Chondrocyte (in vitro differentiated cells): ENCODE measurements at places on chromosomes 2 and 18. TPM values are rescaled to one million over a fixed set of nuclear protein-coding genes. Genes with fewer than 3 reads are reported as not detected.

The ALK gene
- 0.07 to 0.08 TPM in 2 of 3 replicates, not detected in the other for total RNA-seq

DNA sequence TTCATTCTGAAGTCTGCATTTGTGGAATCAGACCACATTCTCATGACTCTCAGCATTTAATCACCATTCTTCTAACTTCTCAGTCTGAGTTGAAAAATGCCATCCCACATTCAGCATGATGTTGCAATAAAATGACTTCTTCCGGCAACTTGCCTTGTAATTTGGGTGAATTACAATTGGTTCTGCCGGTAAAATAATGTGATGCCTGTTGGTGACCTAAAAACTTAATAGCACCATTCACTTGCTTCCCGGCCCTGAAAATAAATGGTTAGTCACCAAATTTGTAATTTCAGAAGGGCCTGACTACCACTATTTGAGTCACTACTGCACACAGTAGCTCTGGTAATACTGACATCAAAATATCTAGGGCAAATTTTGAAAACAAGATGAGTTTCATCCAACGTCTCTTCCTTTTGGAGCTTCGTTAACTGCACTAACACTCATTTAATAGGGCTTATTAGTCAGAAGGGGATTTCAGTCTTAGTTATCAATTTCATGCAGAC is 637.1 kb upstream of the CHAC2 start:
- peaks cover 19% of the 10 kb centered on the region for H3K27me3 ChIP-seq
- no peak overlapping the region for H3K4me3 ChIP-seq
- peaks cover 6% of the 10 kb centered on the region for H3K4me1 ChIP-seq
- peaks cover 1% of the 10 kb centered on the region for H3K36me3 ChIP-seq

GRCh38 chr18:57649556-57650500 is 28.2 kb upstream of the NARS1 start:
- peaks cover 24% of the 10 kb centered on the region for H3K36me3 ChIP-seq
- H3K4me3 ChIP-seq: no peak overlapping the region
- no peak for DNase-seq
- peaks cover 3% of the 10 kb centered on the region for H3K4me1 ChIP-seq
- H3K27ac ChIP-seq: peak overlapping the region; percentile 27
- no peaks in the 10 kb centered on the region for H3K27me3 ChIP-seq

GRCh38 chr2:203732092-203732952 is 25.9 kb downstream of the CD28 start:
- DNase-seq: no peak
- no peak overlapping the region for H3K4me3 ChIP-seq

GRCh38 chr2:37377187-37377532 is 32.7 kb downstream of the QPCT start:
- H3K27ac ChIP-seq: no peak overlapping the region
- H3K27me3 ChIP-seq: no peaks in the 10 kb centered on the region
- peaks cover 25% of the 10 kb centered on the region for H3K4me1 ChIP-seq
- DNase-seq: no peak

GRCh38 chr2:56102098-56102497 is 81.7 kb upstream of the CCDC85A start:
- H3K27me3 ChIP-seq: peaks cover under 1% of the 10 kb centered on the region
- H3K4me1 ChIP-seq: no peaks in the 10 kb centered on the region
- DNase-seq: no peak
- no peak overlapping the region for H3K4me3 ChIP-seq
- H3K36me3 ChIP-seq: no peaks in the 10 kb centered on the region

DNA sequence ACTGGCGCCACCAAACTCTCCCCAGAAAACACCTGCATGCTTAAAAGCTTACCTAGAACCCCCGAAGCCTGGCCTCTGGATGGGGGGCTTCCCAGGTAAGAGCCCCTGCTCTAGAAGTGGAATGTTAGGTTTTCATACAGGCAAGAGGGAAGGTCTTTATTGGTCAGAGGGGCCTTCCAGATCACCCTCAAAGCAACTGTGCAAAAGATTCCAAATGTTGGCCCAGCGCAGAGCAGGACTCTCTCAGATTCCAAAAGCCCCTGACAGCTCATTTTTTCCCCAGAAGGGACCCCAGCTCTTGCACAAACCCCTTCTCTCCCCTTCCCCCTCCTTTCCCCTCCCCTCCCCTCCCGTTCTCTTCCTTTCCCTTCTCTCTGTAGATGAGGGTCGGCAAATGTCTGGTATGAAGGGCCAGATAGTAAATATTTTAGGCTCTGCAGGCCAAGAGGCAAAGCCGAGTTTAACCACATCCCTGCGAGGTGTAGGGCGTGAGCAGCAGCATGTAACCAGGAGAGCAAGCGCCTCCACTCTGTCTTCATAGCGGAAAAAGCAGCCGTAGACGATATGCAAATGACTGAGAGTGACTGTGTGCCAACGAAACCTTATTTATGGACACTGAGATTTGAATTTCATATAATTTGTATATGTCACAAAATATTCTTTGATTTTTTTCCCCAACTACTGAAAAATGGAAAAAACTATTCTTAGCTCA is 116.9 kb downstream of the SMAD7 start:
- DNase-seq: peak; percentile 25
- no peaks in the 10 kb centered on the region for H3K27me3 ChIP-seq
- peaks cover 2% of the 10 kb centered on the region for H3K36me3 ChIP-seq
- peak overlapping the region; percentile 55 for H3K4me3 ChIP-seq
- H3K27ac ChIP-seq: peak overlapping the region; percentile 94

- no peaks in the 10 kb centered on the region for H3K27me3 ChIP-seq
- H3K36me3 ChIP-seq: no peaks in the 10 kb centered on the region
- peak within 1 kb of the TSS; percentile 97 for H3K4me3 ChIP-seq
- H3K4me1 ChIP-seq: peaks cover 66% of the 10 kb centered on the region
- peak; percentile 99 for DNase-seq
These were observed at the start of gene PLEKHA3 for GRCh38 chr2:178480227-178481181. Gene PLEKHA3 (plus strand): TSS chr2:178480457. CDS start chr2:178480870, 413 bp downstream.
